ENCODE measurements at places on chromosomes 1 and 21. TPM values are rescaled to one million over a fixed set of nuclear protein-coding genes. Genes with fewer than 3 reads are reported as not detected.

GRCh38 chr1:93702111-93702827 is 20.6 kb upstream of the BCAR3 start:
- DNase-seq, result no peak

GRCh38 chr1:212470059-212470458 is 37.3 kb downstream of the NENF start:
- DNase-seq, result peak; percentile 96

DNA sequence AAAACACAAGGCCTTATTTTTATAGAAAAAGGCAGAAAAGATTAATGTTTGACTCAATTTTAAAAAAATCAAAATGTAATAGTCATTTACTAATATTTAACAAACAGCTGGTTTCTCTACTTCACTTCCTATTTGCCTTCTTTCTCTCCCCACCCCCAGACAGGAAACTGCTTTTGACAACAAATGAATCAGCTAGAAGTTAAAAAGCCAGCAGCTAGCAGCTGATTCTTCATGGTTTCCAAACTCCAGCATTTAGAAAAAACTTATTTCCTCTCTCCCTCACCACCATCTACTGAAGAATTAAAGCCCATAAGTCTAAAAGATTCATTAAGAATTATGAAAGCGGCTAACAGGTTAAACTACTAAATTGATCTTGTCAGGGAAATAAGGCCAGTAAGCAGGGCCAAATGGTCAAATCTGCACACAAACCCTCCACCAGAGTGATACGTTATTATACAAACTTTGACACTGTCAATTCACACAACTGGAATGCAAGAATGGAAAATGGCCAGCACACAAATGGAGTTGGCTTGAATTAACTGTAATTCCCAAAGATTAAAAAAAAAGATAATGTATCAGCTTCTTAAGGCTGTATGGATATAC is 4.0 kb downstream of the WDR26 start:
- DNase-seq, result peak; percentile 57

The DYNLT5 gene
- total RNA-seq, result 4.3 TPM

The IL10RB gene
- 45.7 TPM for total RNA-seq

DNA sequence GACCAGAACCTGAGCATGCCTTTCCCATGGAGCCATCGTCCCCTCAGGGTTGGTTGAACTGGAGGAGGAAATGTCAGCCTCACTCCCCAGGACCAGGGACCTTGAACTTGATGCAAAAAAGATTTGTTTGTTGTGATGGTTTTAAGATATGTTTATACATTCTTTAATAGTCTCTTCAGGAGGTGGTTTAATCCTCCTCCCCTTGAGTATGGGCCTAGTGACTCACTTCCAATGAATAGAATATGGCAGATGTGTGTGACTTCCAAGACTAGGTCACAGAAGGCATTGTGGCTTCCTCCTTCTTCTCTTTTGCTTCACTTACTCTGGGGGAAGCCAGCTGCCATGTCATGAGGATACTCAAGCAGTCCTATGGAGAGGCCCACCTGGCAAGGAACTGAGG is 81.7 kb upstream of the WNT4 start:
- DNase-seq, result no peak

GRCh38 chr1:30962609-30963508 is 54.3 kb upstream of the SDC3 start:
- DNase-seq, result no peak

The ACTN2 gene
- total RNA-seq, result 1.4 TPM

The GPR137B gene
- 24.1 TPM for total RNA-seq

- no peak for DNase-seq
These were observed 2.0 kb upstream of the ATP13A2 start for GRCh38 chr1:17013491-17014320.

The FABP3 gene
- 15.9 TPM for total RNA-seq

- DNase-seq, result no peak
These were observed 265.2 kb upstream of the ADGRL4 start for GRCh38 chr1:79271759-79272158.

DNA sequence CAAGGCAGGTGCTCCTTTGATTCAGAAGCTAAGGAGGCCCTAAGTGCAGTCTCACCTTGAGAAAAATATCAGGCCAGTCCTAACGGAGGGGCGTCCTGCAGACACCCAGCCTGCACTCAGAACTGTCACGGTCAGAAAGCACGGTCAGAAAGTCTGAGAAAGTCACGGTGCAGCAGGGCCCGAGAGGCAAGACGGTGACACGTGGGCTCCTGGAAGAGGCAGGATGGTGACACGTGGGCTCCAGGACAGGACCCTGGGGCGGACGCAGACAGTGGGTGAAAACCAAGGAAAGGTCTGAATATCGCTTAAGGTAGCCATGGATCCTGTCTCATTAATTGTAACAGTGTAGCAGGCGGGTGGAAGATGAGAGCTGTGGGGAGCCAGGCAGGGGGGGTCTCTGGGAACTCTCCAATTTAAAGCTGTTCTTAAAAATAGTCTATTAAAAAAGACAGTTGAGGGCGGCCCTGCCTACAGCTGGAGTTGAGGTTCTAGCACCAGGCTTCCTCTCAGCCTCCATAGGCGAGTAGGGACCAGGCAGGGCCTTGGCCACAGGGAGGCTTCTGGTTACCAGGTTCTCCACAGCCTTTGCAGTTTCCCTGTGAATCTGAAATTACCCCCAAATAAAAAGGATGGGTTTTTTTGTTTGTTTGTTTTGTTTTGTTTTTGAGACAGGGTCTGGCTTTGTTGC is 65.2 kb downstream of the FAAP20 start:
- no peak for DNase-seq

The CHAF1B gene
- 0.24 TPM for total RNA-seq

GRCh38 chr1:47577303-47578025 is 139.6 kb downstream of the FOXD2 start:
- no peak for DNase-seq

The OR2L8 gene
- total RNA-seq, result not detected
